ENCODE measurements at places on chromosomes 7 and 10.

DNA sequence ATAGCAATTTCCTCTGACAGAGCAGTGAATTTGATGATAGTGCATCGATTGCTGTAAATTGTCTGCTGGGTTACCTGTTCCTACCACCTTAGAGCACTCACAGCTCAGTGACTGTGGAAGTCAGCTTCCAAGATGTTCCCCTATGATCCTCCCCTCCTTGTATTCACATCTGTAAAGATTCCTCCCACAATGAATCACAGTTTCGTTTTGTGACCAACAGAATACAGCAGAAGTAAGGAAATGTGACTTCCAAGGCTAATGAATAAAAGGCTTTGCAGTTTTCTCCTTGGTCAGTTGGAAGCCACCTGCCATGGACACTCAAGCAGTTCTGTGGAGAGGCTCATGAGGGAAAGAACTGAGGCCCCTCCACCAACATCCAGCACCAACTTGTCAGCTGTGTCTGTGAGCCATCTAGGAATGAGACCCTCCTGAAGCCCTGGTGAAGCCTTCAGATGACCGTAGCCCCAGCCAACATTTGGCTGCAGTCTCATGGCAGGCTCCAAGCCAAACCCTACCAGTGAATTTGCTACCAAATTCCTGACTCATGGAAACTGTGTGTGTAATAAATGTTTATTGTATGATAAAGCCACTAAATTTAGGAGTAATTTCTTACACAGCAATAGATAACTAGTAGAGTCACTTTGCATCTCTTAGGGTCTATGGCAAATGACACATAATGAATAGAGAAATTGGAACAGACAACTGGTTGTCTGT lies 309.5 kb upstream of the NPVF start:
- DNase-seq: no peak

DNA sequence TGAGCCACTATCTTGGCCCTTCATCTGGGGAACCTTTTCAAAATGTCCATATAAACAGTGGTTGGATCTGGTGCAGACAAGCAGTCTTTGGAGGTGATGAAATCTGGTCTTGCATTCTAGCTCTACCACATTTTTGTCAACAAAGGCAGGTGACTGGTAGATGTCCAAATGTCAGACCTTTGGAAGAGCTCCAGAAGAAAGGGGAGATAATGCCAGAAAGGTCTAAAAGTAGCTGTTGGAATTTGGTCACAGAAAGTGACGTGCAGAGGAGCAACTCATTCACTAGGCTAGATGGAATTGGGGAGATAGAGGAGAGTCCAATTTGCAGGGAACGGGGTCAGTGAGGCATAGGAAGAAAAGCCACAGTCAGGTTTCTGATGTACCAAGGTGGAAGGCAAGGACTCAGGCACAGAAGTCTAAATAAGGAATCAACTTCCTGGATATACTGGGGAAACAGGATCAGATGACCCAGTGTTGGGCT lies 36.4 kb upstream of the WAC start:
- no peak for DNase-seq

DNA sequence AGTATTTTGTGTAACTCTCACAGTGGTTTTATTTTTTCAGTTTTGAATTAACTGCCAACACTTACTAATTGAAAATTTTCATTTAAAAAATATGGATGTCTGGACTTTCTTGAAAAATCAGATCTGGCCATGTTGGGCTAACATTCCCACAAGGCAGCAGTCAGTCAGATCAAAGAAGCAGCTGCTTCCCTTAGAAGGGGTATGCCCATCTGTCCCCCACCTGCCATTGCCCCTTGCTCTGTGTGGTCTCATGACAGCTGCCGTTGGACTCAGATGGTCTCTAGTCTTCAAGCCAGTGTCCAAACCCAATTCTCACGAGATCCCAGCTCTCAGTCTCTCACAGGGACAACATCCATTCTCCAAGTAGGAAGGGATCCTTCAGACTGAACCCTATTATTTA lies 212.1 kb upstream of the GHITM start:
- no peak for DNase-seq

GRCh38 chr10:67978749-67979148 lies 94.3 kb downstream of the SIRT1 start:
- DNase-seq: no peak

Data from central memory CD8-positive, alpha-beta T cell (primary cell).